Esophagus squamous epithelium (tissue), 5 donors: ENCODE measurements at places on chromosomes 1 and 21.

DNA sequence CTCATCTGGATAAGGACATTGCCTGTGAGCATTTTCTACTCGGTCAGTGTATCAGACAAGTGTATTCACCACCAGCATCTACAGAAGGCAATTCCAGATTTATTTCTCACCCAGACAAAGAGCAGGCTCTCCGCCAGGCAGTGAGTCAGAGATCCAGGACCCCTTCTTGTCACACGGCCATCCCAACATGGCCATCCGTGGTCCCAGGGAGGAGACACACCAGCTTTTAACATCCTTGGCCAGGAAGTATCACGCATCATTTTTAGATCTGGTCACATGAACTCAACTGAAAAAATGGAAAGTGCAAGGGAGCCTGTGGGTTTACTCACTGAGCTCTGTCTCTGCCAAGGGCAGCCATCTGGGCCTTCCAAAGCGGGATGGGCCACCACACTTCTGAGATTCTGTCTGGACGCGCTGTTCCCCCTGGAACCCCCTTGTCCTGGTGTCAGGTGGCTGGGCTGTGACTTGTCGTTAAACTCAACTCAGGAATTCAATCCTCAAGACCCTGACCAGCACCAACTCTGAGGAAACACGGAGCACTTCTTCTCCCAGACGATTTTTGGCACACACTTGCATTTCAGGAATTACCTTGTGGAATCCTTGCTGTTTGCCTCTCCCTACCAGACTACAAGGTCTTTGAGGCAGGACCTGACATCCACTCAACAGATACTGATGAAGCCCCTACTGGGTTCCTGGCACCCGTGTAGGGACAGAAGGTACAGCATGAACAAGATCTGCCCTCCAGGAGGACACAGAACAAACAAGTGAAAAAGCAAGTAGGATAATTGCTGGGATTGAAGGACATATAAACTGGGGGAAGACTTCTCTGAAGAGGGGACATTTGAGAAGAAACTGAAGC is 21.6 kb upstream of the CCSAP start:
- no peak for DNase-seq

DNA sequence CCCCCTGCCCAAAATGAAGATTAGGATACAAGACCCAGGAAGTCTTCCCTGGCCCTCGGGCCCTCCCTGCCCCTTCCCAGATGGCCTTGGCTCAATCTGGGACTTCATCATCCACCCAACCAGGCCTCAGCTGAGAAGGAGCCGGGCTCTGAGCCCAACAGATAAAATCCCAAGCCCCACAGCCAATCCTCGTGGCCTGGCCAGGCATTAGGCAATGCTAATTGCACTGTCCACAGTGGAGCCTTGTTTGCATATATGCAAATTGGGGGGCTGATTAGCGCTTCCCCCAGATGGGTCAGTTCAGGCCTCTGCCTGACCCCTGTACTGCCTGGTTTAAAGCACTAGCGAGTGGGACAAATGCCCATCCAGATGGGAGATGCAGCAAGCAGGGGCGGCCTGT is 34.9 kb downstream of the IGSF21 start:
- no peak for DNase-seq

GRCh38 chr1:235835226-235835625 is 31.5 kb downstream of the LYST start:
- no peak for DNase-seq

- no peak for DNase-seq
Observed at GRCh38 chr1:165795894-165796293, 27.2 kb upstream of the TMCO1 start.

DNA sequence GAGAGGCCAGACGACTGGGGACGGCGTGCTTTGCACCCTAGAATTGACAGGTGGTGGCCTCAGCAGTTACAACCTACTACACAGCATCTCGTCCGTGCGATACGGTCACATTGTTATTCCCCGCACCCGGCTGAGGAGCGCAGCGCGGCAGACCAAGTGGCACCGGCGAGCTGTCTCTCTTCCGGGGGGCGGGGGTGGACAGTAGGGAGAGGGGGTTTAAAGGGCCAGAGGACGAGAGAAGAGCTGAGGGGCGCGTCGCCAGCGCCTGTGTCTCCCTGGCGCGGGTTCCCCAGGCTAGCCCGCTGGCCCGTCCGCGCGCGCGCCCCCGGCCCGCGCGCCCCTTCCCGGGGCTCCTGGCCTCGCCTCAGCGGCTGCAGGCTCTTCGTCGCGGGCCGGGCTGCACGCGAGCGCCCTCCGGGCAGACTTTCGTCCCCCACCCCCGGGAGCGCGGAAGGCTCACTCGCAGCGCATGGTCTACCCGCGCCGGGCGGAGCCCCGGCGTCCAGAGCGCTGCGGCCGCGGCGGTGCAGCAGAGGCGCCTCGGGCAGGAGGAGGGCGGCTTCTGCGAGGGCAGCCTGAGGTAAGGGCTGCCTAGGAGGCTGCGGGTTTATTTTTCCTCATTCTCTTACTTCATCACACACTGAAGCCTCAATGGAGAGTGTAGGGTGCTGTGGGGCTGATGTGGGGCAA is at the start of gene PDE4B:
Gene PDE4B, plus strand, starts transcription at position 227 of the 690 bp plus-strand sequence.
- DNase-seq, result no peak

DNA sequence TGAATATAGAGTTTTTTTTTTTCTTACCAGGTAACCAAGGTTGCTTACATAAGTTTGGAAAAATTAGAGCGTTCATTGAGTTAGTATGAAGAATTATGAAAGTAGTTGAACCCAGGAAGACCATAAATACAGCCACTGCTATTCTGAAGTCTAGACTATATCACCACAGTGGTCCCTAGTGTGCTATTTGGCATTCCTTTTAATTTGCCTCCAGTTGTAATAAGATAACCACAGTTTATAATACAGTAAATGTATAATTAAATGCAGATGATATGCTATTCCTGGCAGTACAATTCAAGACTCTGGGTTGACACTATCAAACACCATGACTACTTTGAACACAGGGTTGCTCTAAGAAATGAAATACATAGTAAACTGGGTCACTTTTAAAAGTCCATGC is 270.5 kb downstream of the BRINP2 start:
- DNase-seq, result no peak

DNA sequence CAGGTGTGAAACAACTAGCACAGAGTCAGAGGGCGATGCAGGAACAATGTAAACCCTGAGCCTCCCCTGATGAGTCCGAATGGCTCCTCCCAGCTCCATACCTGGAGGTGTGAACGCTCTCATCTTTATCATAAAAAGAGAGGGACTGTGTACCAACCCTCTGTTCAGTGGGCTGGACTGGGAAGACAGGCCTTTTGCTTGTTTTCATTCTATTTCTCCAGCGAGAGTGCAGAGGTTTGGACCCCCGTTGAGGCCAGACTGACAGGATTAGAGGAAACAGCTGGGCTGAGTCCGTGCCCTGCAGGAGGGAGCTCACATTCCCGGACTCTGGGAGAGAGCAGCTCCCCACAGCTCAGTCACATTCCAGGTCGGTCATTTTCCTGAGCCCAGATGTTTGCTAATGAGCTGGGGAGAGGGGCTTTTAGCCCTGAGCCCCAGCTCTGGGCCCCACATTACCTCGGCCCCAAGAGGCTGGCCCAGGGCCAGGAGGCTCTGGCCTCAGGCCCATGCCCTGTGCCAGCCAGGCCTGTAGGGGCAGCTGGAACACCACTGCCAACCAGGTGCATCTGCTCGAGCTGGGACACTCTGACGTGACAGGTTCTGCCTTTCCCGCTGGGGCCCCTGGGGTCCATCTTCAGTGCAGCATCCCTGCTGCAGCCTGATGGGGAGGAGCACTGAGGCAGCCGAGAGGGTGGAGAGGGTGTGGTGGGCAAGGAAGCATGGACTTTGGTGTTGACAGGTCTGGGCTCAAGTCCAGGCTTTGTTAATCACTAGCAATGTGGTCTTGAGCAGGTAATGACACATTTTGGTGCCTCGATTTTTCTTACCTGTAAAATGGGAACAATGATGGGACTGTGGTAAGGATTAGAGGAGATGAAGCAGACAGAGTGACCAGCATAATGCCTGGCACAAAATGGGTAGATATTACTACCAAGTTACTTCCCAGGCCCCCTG is 3.5 kb upstream of the NBL1 start:
- no peak for DNase-seq
